Activated T-cell treated with anti-CD3 and anti-CD28 coated beads, Interleukin-2, amount 50 U/mL, for 1 hour (primary cell): ENCODE measurements at places on chromosomes 13 and 19.

DNA sequence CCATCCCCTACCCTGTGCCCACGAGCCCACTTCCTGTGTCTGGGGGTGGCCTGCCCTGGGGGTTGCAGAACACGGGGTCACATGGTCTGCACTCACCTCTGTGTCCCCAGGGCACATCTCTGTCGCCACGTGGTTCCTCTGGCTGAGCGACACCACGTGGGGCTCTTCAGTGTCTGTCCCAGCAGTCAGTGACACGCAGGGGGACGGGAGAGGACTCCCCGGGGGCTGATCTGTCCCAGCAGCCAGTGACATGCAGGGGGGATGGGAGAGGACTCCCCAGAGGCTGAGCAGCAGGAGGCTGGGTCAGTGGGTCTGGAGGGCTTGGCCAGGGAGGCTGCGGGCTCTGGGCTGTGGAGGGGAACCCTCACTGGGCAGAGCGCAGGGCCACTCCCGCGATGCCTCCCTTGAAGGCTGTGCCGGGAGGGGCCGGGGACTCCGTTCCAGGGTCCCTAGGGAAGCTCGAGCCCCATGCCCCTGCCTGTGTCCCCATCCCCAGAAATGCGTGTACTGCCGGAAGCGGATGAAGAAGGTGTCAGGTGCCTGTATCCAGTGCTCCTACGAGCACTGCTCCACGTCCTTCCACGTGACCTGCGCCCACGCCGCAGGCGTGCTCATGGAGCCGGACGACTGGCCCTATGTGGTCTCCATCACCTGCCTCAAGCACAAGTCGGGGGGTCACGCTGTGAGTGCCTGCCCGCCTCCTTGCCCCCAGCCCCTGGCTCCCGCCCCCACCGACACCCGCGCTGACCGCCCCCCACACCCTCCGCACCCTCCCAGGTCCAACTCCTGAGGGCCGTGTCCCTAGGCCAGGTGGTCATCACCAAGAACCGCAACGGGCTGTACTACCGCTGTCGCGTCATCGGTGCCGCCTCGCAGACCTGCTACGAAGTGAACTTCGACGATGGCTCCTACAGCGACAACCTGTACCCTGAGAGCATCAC is 174.8 kb downstream of the KDM4B start:
- peak; percentile 30 for DNase-seq

DNA sequence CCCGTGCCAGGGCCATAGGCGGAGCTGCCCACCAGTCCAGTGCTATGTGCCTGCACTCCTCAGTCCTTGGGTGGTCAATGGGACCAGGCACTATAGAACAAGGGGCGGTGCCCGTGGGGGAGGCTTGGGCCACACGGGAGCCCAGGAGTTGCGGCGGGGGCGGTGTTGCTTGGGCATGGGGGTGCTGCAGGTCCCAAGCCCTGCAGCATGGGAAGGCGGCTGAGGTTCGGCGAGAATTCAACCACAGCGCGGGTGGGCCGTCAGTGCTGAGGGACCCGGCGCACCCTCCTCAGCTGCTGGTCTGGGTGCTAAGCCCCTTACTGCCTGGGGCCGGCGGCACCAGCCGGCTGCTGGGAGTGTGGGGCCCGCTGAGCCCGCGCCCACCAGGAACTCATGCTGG is 242.2 kb upstream of the SGCG start:
- DNase-seq: no peak

DNA sequence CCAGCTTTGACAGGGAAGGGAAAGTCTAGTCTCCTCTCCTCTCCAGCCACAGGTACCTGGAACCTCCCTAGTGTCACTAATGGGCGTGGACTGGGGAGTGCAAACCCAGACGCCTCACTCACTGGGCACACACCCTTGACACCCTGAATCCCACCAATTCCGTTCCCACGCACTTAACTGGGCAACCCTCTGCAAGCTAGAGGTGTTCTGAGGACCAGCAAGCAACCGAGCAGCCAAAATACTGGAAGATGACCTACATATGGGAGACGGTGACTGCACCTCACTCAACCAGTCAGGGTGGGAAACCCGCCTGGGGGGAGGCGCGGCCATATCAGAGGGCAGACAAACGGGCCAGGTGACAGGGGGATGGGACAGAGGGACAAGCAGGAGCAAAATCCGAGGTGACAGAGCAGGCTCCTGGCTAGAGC is 991 bp downstream of the ABHD17A start:
- peak; percentile 74 for DNase-seq

- DNase-seq: no peak
These were observed 88.1 kb downstream of the MZT1 start for GRCh38 chr13:72639377-72639776.

GRCh38 chr19:54418030-54418929 is 3.0 kb downstream of the TTYH1 start:
- no peak for DNase-seq

DNA sequence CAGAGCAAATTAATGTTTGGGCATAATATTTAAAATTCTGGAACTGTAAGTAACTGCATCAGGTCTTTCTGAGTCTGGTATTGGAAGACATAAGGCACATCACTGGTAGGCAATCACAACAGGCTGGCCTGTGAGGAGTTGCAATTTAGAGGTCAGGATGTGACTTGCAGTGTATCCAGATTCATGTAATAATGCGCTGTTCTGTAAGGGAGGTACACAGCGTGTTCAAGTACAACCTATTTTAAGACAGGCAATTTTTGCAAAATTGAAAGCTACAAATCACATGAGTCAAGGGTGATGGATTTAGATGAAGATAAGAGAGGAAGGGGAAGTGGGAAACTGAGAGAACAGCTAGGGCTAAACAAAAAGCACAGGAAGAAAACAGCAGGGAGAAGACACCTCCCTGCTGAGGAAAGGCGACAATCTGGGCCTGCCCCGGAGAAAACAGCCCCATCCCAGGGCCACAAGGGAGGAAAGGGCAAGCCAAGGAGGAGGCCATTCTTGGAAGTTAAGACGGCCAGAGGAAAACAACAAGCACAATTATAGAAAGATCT is 138.1 kb downstream of the LACC1 start:
- no peak for DNase-seq

DNA sequence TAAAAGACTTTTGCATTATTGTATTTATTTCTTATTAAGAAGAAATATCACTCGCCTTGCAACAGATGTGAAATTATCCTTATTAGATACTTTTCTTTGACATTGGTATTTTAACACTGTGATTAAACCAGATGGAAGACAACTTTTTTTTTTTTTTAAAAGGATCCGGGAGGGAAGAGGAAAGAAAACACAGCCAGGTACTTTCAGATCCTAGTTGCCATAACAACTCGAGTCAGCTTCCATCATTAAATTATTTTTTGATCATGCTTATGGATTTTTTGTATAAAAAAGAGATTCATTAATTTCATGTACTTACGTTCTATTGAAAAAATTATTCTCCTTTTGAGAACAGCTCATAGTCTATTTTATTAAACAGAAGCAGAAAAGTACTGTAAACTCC is 515.7 kb downstream of the TBC1D4 start:
- no peak for DNase-seq

DNA sequence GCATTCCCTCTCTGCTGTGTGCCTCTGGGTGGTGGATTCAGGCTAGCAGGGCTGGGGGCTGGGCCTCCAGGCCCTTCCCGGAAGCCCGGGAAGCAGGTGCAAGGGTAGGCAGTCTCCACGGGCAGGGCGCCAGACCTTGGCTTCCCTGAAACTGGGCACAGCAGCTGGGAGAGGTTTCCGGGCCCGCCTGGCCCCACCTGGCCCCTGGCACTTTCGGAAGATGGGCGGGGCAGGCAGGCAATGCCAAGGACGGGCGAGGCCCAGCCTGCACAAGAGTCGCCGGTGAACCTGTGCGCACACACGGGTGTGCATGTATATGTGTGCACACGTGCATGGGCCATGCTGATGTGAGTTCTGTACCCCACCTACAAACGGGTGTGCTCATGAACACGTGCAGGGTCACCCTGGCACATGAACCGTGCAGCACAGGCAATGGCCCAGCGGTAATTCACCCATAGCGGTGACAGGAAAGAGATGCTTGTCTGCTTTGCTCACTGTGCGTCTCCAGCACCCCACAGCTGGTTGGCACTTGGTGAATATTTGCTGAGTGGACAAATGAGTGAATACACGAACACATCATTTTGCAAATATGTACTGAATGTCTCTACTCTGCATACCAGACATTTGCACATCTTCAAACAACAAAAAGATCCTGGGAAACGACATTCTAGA is 15.3 kb downstream of the GADD45B start:
- no peak for DNase-seq

DNA sequence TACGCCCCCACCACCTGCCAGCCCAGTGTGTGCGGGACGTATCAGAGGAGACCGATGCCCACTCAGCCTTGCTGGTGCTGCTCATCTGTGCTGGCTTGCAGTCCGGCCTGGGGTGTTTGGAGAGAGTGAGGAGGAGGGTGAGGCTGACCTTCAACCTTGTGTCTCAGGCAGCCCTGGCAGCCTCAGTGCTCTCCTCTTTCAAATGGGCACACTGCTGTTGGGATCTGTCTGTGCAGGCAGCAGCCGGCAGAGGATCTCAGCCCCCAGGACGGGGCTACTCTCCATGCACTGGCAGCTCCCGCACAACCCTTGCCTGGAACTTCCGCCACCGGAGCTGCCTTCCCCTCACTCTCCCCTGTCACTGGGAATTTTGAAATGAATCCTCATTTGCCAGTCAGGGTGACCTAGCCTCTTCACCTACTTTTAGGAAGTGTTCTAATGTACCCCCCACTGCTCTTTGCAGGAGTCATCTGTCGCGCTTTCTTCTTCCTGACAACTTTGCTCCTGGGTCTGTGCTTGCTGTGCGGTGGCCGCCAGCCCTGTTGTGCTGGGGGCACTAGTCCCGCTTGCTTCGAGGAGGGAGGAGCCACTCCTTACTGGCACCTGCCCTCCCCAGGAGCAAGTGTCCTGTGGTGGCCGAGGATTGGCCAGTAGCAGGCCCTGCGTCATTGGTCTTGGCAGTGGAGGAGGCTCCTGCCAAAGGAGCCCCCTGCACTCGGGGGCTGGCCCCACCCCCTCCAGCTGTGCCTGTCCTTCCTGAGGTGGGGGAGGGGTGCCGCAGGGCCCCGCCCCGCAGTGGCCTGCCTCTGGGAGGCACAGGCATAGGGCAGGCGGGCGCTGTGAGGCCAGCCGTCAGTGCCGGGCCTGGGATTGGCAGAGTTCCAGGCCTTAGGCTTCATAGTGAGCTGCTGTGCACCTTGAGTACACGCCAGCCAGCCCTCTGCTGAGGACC is 53.4 kb downstream of the TSSK6 start:
- peak; percentile 46 for DNase-seq

DNA sequence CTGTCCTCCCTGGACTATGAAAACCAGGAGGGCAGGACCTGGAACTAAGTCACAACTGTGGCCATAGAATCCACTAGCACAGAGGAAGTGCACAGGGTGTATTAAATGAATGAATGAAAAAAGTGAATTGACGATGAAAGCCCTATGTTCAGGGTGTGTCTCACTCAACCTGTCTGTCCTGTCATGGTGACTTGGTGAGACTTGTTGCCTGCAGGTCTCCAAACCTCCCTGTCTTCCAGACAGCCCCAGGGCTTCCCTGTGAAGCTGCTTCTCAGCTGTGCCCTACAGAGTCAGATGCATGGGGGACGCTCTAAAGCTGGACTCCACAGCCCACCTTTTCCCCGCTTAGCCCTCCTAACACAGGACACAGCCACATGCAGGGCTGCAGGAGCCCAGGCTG is 4.8 kb upstream of the IGFL1 start:
- DNase-seq: no peak

DNA sequence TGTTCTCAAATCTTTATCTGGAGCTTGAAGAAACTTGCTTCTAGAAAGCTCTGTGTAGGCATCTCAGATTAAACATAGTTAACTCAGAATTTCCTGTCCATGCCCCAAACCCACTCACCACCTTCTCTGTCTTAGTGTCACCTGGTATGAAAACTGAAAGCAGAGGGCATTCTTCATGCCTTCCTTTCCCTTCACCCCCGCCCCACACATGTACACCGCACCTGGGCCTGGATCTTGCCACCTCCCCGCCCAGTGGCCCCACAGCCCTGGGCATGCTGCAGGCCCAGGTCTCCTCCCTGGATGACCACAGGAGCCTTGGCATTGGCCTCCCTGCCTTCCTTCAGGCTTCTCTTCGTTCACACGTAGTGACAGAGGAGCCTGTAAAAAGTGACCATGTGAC is 15.8 kb downstream of the CFAP97D2 start:
- no peak for DNase-seq

GRCh38 chr13:114226088-114226487 is 8.6 kb upstream of the CDC16 start:
- DNase-seq: peak; percentile 52

GRCh38 chr19:3649888-3650287 is 23.3 kb upstream of the CACTIN start:
- no peak for DNase-seq

DNA sequence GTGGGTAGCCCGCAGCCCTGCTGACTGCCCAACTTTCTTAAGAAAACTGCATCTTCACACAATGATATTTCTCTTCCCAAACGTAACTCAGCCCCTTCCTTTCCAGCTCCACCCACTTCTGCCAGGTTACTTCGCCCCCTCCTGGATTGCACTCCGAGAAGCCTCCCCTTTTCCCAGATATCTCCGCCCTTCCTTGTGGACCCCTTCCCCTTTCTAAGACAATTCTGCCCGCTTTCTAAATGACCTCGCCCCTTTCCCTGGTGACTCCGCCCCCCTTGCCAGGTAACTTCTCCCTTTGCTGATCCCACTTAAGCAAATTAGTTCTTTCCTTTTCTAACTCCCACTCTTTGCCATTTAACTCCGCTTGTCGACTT is 2.6 kb downstream of the VSIG10L start:
- DNase-seq: no peak

- no peak for DNase-seq
These were observed 128.2 kb downstream of the MZT1 start for GRCh38 chr13:72599178-72599743.

DNA sequence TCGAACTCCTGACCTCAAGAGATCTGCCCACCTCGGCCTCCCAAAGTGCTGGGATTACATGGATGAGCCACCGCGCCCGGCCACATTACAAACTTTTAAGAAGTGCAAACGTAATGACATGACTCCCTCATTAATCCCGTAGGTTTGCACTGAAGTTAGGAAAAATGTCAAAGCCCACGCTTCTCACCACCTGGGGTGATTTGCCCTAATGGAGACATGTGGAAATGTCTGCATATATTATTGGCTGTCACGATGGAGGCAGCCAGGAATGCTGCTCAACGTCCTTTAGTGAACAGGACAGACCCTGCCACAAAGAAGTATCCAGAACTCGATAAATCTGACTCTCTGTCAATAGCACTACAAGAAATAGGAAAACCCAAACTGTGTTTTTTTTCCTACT is 21.0 kb downstream of the NLRP9 start:
- DNase-seq: no peak

- no peak for DNase-seq
These were observed 50.4 kb downstream of the NUFIP1 start for GRCh38 chr13:44938854-44939253.

GRCh38 chr13:50319635-50320255 is 304.5 kb downstream of the KCNRG start:
- no peak for DNase-seq
